A549 treated with CORT108297 at 1 μM for 4 hours (cell line): ENCODE measurements at places on chromosomes 7 and 10. TPM values are rescaled to one million over a fixed set of nuclear protein-coding genes. Genes with fewer than 3 reads are reported as not detected.

The EGR2 gene
- 0.27 to 0.53 TPM (median 0.38 TPM) in 5 replicates for total RNA-seq

The PLPP4 gene
- total RNA-seq = 0.05 to 0.08 TPM in 2 of 5 replicates, not detected in the others

The GPR37 gene
- 0.36 to 0.68 TPM (median 0.47 TPM) in 5 replicates for total RNA-seq

The GIMAP7 gene
- not detected in 5 replicates for total RNA-seq

The TAS2R38 gene
- total RNA-seq = not detected in 5 replicates

The SLC16A9 gene
- 0.06 to 0.09 TPM (median 0.07 TPM) in 5 replicates for total RNA-seq

The MKRN1 gene
- total RNA-seq = 51.8 to 62.1 TPM (median 54.8 TPM) in 5 replicates

The SLC26A5 gene
- not detected in 5 replicates for total RNA-seq

The MYH16 gene
- 0.46 to 0.65 TPM (median 0.58 TPM) in 5 replicates for total RNA-seq

The TWIST1 gene
- total RNA-seq = 2.4 to 4.3 TPM (median 3.8 TPM) in 5 replicates

The CFAP46 gene
- total RNA-seq = 1.0 to 1.9 TPM (median 1.5 TPM) in 5 replicates

The WDR37 gene
- 7.6 to 8.4 TPM (median 7.8 TPM) in 5 replicates for total RNA-seq

The FBXO24 gene
- total RNA-seq = 0.15 to 0.23 TPM (median 0.21 TPM) in 5 replicates

The RHBDD2 gene
- 78.9 to 102 TPM (median 96.8 TPM) in 5 replicates for total RNA-seq

The MMD2 gene
- not detected in 5 replicates for total RNA-seq

The GBX1 gene
- 0.10 to 0.18 TPM in 2 of 5 replicates, not detected in the others for total RNA-seq

The OPALIN gene
- not detected in 5 replicates for total RNA-seq

The TAS2R5 gene
- total RNA-seq = 0.24 to 0.47 TPM (median 0.35 TPM) in 5 replicates

The CHAT gene
- total RNA-seq = not detected in 5 replicates

The AGMO gene
- total RNA-seq = 0.57 to 1.1 TPM (median 0.75 TPM) in 5 replicates

The CTTNBP2 gene
- 0.21 to 0.92 TPM (median 0.41 TPM) in 5 replicates for total RNA-seq

The MMP21 gene
- total RNA-seq = 0.04 to 0.06 TPM in 2 of 5 replicates, not detected in the others

The VWDE gene
- total RNA-seq = 0.39 to 0.63 TPM (median 0.53 TPM) in 5 replicates

The AIMP2 gene
- total RNA-seq = 91.4 to 98.8 TPM (median 93.8 TPM) in 5 replicates

The CCDC172 gene
- total RNA-seq = not detected in 5 replicates

The RARRES2 gene
- not detected in 5 replicates for total RNA-seq

The MEST gene
- total RNA-seq = 32.4 to 41.1 TPM (median 39.4 TPM) in 5 replicates

The PRF1 gene
- total RNA-seq = not detected in 5 replicates

The KCNMA1 gene
- total RNA-seq = 42.2 to 87.0 TPM (median 76.7 TPM) in 5 replicates

The EBLN1 gene
- 0.07 to 0.21 TPM in 2 of 5 replicates, not detected in the others for total RNA-seq

The KLHDC10 gene
- 12.2 to 14.9 TPM (median 13.9 TPM) in 5 replicates for total RNA-seq

The AGR2 gene
- total RNA-seq = 93.9 to 174 TPM (median 142 TPM) in 5 replicates

The EMX2 gene
- total RNA-seq = not detected in 5 replicates

The LOXL4 gene
- 1.2 to 1.8 TPM (median 1.3 TPM) in 5 replicates for total RNA-seq

The TIMM23 gene
- 147 to 159 TPM (median 154 TPM) in 5 replicates for total RNA-seq

The BICC1 gene
- total RNA-seq = 18.0 to 27.3 TPM (median 21.2 TPM) in 5 replicates

The PVRIG gene
- total RNA-seq = not detected in 5 replicates

The VAX1 gene
- 1.0 to 1.9 TPM (median 1.6 TPM) in 5 replicates for total RNA-seq

The PNLIPRP3 gene
- total RNA-seq = 0.03 TPM in 1 of 5 replicates, not detected in the others

The GPR141 gene
- total RNA-seq = not detected in 5 replicates

The FAM241B gene
- 16.6 to 19.8 TPM (median 18.5 TPM) in 5 replicates for total RNA-seq

The OR2A1 gene
- total RNA-seq = not detected in 5 replicates

The ANKRD22 gene
- 0.27 to 0.54 TPM (median 0.34 TPM) in 5 replicates for total RNA-seq

The FAM25G gene
- 1.1 to 1.8 TPM (median 1.5 TPM) in 3 of 5 replicates, not detected in the others for total RNA-seq

The SLIT1 gene
- total RNA-seq = 0.02 to 0.13 TPM (median 0.05 TPM) in 5 replicates

The ZC3HAV1L gene
- 4.3 to 8.1 TPM (median 6.6 TPM) in 5 replicates for total RNA-seq

The DYNC1I1 gene
- total RNA-seq = 0.05 to 0.24 TPM (median 0.16 TPM) in 5 replicates

The COL13A1 gene
- total RNA-seq = 0.14 to 0.63 TPM (median 0.24 TPM) in 5 replicates

The WDR86 gene
- 0.13 to 0.38 TPM (median 0.17 TPM) in 5 replicates for total RNA-seq

The DOCK4 gene
- total RNA-seq = 3.7 to 6.3 TPM (median 5.6 TPM) in 5 replicates

The KCP gene
- 0.14 to 0.25 TPM (median 0.22 TPM) in 5 replicates for total RNA-seq

The TMEM236 gene
- total RNA-seq = 0.05 to 0.13 TPM (median 0.08 TPM) in 5 replicates

The EPHB6 gene
- 0.24 to 0.44 TPM (median 0.32 TPM) in 5 replicates for total RNA-seq

The GJD4 gene
- 0.06 TPM in 1 of 5 replicates, not detected in the others for total RNA-seq

The CFAP69 gene
- total RNA-seq = 1.4 to 3.8 TPM (median 2.5 TPM) in 5 replicates

The MYL10 gene
- not detected in 5 replicates for total RNA-seq

The EBF3 gene
- total RNA-seq = 0.14 to 0.30 TPM (median 0.15 TPM) in 5 replicates

The CPA2 gene
- 0.09 to 0.13 TPM in 2 of 5 replicates, not detected in the others for total RNA-seq
